Mesothelial cell of epicardium (in vitro differentiated cells): ENCODE measurements at places on chromosomes 1 and 21.

GRCh38 chr1:228358039-228358763 is 48.4 kb downstream of the TRIM11 start:
- DNase-seq: no peak

- DNase-seq: no peak
These were observed 5.2 kb upstream of the FNDC10 start for GRCh38 chr1:1605034-1605591.

- no peak for DNase-seq
These were observed 4.3 kb downstream of the THEM4 start for GRCh38 chr1:151905070-151905442.

DNA sequence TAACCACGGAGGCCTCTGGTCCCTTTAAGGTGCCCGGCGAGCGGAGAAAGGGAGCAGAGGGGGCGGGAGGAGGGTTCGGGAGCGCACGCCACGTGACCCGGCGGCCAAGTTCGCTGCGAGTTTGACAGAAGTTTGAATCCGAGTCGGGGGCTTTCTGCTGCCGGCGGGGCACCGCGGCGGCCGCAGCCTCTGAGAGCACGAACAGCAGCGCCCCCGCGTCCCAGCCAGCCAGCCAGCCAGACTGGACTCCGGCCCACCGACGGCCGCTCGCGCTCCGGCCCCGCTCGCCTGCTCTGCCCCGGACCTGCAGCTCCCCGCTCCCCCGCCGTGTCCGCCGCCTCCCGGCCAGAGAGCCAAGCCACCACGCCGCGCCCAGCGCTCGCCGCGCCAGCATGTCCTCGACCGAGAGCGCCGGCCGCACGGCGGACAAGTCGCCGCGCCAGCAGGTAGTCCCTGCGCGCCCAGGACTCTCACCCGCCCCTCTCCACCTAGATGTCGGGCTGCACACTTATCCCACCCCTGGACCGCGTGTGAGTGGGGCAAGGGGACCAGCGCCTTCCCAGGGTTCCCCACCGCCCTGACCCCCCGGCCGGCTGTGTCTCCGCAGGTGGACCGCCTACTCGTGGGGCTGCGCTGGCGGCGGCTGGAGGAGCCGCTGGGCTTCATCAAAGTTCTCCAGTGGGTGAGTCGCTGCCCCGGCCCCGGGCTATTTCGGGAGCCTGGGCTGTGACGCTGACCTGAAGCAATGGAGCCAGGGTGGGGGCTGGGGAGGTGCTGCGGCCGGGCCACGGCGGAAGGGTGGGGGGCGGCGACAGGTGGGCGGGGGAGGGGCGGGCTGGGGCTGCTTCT is at the start of gene SYPL2:
TSS of gene SYPL2 (plus strand) at position 95 of the 849 bp plus-strand sequence. CDS start at position 393, 298 bp downstream.
- no peak for DNase-seq

GRCh38 chr1:156926175-156926574 is 5.7 kb downstream of the LRRC71 start:
- no peak for DNase-seq

DNA sequence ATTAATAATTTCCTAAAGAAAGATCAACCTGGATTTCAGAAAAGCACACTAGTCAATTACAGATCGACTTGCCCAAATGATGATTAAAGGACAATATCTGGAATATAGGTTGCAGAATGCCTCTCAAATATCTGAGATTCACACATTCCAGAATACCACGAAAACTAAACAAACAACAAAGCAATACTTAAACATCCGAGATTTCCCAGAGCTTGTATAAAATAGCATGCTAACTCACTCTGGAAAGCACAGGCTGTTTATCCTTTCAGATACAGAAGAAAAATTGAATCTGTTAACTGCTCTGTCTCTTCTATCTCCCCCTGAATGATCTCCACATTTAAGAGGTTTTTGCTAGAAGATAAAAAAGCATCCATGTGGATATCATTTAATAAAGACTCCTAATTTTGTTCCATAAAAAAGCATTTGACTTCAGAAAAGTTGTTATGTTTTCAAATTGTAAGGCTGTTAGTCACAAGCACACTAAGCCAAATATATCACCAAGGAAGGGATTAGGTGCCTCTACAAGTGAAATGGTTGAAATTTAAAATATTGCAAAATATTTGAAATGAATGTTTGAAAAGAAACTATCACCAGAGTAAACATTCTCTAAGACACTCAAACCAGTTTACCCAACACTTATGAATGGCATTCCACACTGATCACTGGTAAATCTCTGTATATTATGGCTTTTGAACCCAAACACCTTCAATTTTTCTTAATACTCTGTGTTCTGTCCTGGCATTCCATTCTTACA is 865.1 kb upstream of the ADAMTS5 start:
- no peak for DNase-seq

- no peak for DNase-seq
These were observed 23.3 kb downstream of the SLC6A17 start for GRCh38 chr1:110173466-110174105.

DNA sequence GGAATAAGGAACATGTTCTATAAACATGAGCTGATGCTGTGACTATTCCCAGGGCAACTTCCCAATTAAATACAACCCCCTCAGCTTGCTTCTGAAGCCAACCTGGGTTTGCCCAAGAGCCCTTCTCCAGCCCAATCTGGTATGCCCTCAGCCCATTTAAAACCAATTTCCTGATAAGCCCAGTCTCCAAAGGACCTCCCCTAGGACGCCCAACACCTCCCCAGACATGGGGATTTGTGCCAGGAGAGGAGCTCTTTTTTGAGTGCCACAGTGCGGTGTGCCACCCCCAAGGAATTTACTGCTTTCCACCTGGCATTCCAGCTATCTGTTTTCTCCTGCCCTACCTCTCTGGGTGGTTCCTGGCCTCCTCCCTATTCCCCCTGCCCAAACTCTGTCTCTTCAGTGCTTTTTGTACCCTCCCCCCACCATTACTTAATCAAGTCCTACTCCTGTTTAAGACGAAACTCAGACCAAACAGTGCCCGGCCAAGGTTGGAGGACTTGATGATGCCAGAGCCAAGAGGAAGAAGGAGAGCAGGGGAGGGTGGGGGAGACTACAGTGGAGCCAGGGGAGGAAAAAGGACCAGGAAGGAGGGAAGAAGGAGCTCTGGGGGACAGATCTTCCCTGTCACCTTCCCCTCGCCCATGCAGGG is 11.4 kb upstream of the EFNA1 start:
- DNase-seq: no peak

GRCh38 chr1:18581420-18581880 is 49.2 kb upstream of the PAX7 start:
- DNase-seq: peak; percentile 68

DNA sequence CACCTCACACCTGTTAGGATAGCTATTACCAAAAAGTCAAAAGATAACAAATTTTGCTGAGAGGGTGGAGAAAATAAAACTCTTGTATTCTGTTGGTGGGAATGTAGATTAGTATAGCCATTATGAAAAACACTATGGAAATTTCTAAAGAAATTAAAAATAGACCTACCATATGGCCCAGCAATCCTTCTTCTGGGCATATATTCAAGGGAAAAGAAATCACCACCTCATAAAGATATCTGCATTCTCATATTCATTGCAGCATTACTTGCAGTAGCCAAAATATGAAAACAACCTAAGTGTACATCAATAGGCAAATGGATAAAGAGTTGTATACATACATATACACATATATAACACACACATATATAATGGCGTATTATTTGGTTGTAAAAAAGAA is 791.6 kb upstream of the RGS18 start:
- no peak for DNase-seq

- DNase-seq: no peak
These were observed 103.9 kb downstream of the HMCN1 start for GRCh38 chr1:185838111-185838510.

- DNase-seq: no peak
These were observed 57.3 kb upstream of the SSBP3 start for GRCh38 chr1:54463259-54464030.

GRCh38 chr1:20992322-20993056 is 184.2 kb downstream of the EIF4G3 start:
- DNase-seq: no peak

DNA sequence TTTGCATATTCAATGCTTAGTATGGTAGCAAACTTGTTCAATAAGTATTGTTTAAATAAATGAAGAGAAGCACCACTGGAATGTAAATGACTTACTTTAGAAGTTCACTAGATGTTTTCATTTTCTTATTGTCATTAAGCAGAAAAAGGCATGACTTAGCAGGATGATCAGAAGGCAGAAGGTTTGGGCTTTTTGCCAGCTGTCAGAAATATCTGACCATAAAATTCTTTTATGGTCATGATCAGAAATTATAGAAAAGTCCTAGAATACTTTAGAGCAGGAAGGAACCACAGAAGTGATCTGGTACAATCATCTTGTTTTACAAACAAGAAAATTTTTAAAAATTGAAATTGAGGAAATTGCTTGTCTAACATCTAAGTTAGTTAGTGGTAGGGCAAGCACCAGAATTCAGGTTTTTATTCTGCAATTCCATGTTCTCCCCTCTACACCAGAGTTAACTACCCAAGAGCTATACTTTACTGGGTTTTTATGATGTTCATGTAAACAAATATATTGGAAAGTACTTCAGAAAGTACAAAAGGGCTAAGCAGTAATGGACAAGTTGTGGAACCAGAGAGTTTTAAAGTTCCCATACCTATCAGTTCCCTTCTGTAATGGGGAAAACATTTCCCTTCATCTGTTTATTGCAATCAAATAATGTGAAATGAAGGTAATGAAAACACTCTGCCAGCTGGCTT is 10.1 kb downstream of the FMO5 start:
- DNase-seq: no peak

DNA sequence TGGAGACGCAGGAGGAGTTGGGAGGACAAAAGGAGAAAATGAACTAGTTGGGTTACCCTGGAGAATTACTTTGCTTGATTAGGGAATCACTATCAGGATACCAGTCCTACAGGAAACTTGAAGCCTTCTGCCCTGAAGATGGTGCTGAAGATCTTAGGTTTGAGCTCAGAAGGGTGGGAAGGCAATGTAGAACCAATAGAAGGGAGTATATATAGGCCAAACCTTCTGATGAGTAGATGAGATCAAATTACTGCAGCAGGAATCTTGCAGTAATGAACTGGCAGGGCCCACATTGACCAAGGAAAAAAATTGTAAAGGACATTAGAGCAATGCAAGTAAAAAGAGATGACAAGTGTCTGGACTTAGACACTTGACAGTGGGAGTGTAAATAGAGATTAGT is 116.3 kb upstream of the CACYBP start:
- no peak for DNase-seq

DNA sequence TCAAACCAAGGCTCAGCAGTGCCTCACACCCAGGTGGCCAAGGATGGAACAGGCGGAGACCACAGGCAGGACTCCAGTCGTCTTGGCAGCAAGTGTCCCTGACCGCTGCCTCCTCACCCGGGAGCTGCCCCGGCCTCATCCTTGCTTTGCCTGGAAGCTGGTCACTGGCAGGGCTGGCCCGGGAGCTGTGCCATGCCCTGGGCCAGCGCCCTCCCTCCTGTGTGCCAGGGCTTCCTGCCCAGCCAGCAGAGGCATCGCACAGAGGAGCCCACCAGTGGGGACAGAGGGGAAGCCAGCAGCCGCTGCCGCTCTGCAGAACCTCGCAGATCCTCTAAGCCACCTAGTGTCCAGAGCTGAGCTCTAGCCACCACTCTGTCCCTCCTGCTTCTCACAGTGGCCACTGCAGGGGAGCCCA is 7.8 kb downstream of the CASZ1 start:
- no peak for DNase-seq

DNA sequence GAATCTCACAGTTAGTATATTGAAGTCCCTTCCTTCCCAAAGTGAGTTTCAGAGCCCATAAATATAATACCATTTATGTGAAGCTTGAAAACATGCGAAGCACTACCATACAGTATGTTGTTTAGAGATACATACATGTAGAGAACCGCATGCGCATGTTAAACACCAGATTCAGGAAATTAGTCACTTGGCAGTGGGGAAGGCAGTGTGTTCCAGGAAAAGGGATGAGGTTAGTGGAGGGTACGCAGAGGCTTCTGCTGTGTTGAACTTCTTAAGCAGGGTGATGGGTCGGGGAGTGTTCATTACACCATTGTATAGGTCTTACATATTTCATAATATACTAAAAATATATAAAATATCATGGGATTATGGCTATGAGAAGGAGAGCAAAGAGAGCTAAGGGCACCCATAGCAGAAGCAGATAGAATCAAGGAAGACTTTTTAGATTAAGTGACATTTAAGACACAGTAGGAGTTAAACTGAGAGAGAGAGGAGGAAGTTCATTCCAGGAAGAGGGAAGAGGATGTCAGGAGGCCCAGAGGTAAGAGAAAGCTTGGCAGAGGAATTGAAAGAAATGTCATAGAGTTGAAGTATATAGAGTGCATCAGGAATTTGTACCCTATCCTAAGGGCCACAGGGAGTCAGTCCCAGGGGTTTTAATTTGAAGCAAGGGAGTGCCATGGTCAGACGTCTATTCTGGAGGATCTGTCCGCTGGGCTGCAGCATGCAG is 43.5 kb upstream of the SARS1 start:
- no peak for DNase-seq

GRCh38 chr1:116909512-116910378 is at the start of gene PTGFRN:
PTGFRN (plus strand) TSS chr1:116909916; CDS start chr1:116910204, 288 bp downstream.
- DNase-seq: peak; percentile 61

GRCh38 chr1:95660736-95661135 is 426.7 kb downstream of the RWDD3 start:
- DNase-seq: no peak

GRCh38 chr1:59596432-59596831 is 218.3 kb upstream of the HOOK1 start:
- DNase-seq: no peak

- no peak for DNase-seq
These were observed 20.0 kb upstream of the GPR153 start for GRCh38 chr1:6280761-6281451.

- DNase-seq: no peak
These were observed 6.8 kb upstream of the PLXNA2 start for GRCh38 chr1:208251015-208251414.

DNA sequence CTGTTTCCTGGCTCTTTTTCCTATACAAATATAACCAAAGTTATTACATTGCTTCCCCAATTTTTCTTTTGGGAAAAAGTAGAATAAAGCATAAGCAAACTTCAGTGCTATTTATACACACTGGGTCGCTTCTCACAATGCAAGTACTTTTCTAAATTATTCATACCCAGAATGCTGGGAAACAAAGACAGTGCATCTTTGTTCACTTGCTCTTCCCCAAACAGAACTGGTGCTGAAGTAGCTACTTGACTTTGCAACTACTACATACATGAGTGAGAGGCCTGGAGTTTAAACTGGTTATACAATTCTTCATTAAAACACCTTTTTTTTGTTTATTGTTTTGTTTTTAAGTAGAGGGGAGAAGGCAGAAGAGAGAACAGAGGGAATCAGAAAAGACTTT is 40.2 kb downstream of the STX6 start:
- DNase-seq: no peak

DNA sequence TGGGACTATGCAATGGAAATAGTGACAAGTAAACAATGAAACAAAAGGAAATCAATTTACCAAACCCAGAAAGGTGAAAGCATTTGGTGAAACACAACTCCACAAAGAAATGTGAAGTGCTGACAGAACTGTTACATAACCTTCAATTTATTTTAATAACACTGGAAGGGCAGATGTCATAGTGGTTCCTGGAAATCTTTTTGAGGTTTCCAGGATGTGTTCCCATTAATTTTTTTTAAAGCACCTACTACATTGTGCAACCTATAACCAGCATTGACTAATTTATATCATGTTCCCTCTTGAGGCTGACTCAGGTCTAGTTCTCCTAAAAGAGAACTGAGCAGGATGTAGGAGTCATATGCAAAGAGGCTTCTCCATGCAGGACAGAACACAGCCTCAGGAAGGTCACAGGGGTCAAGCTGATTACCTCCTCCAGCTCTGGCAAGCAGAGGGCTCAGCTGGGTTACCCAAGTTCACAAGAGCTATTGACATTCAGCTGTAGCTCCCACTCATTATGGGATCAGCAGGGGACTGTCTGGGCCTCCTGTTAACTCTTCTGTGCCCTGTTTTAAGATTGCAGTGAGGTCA is 157.1 kb upstream of the NRIP1 start:
- DNase-seq: no peak

GRCh38 chr1:204544321-204544720 is 28.1 kb downstream of the MDM4 start:
- DNase-seq: no peak
